ENCODE measurements at places on chromosomes 11 and 22.

DNA sequence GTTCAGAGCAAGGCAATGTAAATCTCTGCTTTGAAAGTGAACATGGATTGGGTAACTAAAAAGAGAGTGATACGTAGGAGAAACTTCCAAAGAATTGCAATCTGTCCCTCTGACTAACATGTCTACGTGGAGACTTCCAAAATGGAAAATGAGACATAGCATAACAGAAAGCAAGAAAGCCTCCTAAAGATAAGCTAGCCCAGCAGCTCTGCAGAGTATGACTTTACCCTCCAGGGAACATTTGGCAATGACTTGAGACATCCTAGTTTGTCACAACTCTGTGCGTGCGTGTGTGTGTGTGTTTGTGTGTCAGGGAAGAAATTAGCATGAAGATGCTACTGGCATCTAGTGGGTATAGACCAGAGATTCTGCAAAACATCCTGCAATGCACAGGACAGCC lies 817.4 kb downstream of the NTM start:
- no peak for DNase-seq

DNA sequence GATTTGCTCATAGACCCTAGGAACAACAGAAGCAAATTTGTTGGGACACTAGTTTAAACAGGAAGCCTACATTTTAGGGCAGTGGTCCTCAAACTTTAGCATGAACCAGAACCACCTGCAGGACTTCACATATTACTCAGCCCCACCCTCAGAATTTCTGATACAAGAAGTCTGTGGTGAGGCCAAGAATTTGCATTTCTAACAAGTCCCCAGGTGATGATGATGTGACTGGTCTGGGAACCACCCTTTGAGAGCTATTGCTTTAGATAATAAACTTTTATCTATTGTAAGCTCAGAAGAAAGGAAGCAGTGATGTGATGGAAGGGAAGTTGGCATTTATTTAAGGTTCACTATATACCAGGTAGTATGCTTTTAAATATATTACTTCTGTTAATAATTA lies 194.0 kb downstream of the FAM181B start:
- DNase-seq, result no peak

GRCh38 chr11:132260636-132261035 lies 890.2 kb downstream of the NTM start:
- DNase-seq, result no peak

DNA sequence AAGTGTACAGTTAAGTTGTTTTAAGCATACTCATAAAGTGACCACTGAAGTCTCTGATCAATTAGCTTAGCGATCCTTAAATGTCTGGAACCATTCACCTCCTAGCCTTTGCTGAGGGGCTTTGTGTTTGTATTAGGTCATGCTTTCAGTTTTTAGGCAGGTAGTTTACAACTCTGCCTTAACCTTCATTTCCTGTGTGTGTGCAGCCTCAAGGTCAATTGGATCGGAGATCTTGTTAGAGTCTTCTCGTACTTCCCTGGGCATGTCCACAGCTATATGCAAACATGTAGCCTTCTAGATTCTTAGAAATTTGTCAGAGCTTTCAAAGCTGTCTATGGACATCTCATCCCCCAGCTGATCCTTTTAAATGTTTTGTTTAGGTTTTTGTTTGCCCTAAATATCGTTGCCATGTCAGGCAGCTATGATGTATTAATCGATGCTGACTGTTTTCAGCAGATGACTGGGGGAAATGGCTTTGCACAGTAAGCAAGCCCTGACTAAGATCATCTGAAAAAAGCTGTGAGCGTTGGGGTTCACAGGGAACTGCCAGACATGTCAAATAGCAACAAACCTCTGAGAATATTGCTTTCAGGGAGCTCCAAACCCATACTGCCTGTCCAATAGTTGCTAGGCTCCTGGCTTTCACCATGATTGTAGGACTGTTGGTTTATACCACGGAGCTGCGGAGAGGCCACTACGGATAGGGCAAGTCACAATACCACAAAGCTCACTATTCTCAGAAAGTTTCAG lies 45.6 kb downstream of the GLYAT start:
- no peak for DNase-seq

DNA sequence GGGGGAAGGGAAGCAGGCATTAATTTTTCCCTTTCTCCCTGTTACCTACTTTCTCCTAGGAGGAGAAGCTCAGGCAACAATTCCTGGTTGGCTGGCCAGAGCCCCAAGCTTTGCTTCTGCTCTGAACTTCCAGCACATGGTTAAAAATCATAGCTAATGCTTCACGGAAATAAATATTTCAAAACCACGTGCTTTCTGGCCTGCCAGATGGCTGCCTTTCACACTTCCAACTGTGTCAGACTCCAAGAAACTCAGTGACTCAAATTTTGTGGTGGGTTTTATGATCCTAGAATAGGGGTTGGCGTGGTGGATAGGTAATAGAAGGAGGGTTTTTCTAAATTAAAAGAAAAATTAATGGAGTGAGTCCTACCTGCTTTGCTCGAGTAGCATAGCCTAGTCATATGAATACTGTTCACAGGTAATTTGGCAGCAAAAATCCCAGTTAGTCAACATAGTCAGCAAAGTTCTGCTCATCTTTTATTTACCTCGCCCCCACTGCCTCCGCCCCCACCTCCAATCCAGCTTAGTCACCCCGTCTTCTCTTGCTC lies 58.6 kb downstream of the SC5D start:
- no peak for DNase-seq

DNA sequence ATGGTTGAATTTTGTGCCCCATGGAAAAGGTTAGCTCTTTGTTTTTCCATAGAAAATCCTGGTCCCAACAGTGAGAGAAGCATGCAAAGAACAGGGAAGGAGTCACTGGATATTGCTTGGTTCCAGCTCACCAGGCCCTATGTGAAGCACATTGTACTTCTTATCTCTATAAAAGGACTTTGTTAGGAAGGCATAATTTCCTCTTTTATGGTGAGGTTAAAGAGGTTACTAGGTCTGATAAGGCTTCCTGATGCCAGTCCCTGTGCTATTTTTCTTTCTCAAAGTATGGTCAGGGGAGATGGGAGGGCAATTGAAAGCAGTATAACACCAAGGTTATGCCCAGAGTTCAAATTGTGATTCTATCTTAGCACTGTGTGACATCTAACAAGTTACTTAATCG lies 162.6 kb downstream of the KIF18A start:
- DNase-seq, result no peak

DNA sequence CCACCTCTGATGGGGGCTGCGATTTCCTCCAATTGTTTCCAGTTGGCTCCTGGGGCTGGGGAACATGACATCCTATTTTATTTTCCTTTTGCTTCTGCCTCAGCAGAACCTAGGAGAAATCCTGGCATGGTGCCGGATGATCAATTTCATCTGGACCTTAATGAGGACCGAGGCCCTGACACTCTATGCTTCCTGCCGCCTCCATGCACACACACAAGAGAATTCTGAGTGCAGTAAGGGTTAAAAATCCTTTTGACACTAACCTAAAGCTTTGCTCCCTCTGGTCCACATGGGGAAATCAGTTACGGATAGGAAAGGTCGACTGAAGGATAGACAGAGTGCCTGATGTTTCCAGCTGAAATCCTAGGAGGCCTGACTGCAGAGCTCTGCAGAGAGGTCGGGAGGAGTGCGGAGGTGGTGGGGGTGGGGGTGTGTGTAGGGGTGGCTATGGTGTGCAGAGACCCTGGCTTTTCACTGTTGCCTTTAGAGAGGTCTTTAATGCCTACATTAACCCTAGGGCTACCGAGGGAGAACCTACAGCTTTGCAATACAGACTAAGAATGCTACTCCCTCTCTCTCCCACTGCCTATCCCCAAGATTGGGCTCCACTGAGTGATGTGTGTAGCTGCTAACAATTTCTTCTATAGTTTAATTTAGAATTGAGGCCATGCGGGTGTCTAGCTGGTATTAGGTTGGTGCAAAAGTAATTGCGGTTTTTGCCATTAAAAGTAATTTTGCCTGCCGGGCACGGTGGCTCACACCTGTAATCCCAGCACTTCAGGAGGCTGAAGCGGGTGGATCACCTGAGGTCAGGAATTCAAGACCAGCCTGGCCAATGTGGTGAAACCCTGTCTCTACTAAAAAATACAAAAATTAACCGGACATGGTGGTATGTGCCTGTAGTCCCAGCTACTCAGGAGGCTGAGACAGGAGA lies 53.6 kb upstream of the INCENP start:
- DNase-seq, result no peak

- no peak for DNase-seq
These were observed 196.4 kb downstream of the LARGE1 start for GRCh38 chr22:33723915-33724314.

DNA sequence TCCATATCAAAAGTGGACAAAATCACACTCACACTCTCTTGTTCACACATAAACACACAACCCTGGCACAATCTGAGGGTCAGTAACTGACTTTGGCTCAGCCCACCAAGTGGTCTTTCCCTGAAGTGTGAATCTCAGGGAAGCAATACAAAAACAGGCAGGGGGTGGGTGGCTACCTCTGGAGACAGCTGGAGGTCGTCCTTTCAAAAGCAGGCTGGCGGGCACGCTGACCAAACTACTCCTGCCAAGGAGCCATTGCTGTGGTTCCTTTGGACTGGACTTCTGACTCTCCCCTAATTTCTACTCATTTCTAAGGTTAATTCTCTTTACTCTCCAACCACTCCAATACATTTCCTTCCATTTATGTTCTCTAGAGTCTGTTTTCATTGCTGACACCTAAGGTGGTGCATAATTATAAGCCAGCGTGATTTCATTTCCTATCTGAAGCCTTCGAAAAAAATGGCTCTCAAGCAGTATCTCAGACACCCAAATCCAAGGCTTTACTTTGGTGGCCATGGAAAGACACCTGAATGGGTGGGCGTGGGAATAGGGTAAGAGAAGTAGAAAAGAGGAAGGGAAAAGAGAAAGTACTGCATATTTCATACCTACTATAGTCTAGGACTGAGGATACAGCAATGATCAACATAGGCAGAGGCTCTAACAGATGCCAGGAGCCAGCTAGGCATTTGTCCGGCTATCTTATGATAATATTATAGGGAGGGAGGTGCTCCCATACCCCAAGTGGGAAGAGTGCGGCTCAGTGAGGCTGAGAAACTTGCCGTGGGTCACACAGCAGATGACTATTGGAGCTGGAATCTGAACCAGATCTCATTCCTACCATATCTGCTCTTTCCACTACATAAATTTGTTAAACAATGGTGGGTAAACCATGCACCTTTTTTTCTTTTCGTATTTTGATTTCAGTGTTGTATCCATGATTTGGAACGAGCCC lies 22.0 kb downstream of the FZD4 start:
- no peak for DNase-seq

DNA sequence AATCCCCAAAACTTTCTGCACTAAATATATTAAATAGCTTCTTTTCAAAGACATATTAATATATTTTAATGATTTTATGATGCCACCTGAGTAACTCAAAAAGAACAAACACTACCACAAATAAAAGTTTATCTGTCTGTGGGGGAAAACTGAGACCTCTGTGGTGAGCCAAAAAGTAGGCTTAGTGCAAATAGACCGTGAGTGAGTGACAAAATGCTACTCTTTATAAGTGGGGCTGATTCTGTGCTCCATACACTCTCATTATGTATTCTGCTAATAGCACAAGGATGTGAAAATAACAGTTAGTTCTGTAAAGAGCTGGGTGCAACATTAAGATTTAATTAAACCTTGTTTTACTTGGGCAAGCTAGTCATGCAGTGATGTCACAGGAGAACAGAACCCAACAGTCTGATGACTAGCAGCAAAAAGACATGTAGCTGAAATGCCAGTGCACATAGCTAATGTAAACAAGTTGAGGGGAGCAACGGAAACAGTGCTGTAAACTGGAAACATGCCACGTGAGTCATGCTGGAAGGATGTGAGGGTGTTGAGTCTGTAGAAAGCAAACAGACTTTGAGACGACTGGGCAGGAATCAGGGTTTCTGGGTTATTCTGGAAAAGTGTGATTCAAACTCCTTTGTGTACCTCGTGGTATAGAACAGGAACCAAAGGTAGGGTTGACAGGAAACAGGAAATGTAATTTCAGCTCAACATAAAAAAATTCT lies 1130.4 kb downstream of the LRRC4C start:
- no peak for DNase-seq

DNA sequence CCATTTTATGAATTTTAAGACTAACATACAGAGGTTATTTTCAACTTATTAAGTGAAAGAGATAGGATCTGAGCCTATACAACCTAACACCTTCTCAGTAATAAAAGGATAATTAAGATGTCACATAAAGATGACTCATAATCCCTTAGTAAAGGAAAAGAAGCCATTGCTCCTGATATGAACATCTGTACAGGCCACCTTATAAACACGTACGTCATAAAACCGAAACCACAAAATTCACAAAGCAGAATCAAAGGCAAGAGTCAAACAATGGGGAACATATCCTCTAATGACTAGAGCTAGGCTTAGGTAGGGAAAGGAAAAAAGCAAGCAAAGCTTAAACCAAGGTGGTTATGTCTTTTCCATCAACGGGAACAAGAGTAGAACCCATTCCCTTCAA lies 103.5 kb downstream of the KCNA4 start:
- no peak for DNase-seq

GRCh38 chr22:30121960-30122359 lies 41.7 kb downstream of the HORMAD2 start:
- DNase-seq, result no peak

DNA sequence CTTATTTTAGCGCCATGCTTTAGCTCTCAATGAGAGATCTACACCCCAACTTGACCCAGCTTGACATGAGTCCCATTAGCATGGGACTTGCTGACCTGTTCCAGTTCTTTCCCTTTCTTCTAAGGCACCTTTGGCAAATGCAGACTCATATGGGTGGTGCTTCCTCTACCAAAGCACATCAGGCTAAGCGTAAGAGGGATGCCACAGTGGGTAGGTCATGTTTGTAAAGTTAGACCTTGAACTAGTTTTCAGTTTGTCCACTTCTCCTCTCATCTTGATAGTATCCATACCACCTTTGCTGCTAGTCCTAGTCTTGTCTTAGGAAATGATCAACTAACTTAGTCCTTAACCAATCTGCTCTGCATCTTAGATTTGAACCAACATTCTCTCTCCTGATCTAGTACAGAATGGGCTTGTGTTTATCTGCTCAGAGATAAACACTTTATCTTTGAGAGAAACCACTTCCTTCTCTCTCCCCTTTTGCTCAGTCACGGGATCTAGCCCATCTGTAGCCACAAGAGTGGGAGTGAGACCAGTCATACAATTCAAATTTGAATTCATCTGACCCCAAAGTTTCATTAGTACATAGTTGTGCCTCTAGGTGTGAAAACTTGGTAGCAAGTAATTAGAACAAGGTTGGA lies 72.1 kb upstream of the CD44 start:
- DNase-seq, result no peak

GRCh38 chr11:88353835-88354496 lies 16.4 kb upstream of the CTSC start:
- no peak for DNase-seq

- no peak for DNase-seq
These were observed 13.2 kb upstream of the HEPHL1 start for GRCh38 chr11:94007906-94008305.

- no peak for DNase-seq
These were observed 12.6 kb downstream of the SCARF2 start for GRCh38 chr22:20424932-20425565.

GRCh38 chr11:78549624-78550409 lies 24.8 kb downstream of the NARS2 start:
- DNase-seq, result no peak

- no peak for DNase-seq
These were observed 30.9 kb upstream of the NECTIN1 start for GRCh38 chr11:119759747-119760412.

Data from NCI-H2029 treated with DMSO at 0.1 percent for 48 hours (cell line).